ENCODE measurements at places on chromosomes 11 and 22.

DNA sequence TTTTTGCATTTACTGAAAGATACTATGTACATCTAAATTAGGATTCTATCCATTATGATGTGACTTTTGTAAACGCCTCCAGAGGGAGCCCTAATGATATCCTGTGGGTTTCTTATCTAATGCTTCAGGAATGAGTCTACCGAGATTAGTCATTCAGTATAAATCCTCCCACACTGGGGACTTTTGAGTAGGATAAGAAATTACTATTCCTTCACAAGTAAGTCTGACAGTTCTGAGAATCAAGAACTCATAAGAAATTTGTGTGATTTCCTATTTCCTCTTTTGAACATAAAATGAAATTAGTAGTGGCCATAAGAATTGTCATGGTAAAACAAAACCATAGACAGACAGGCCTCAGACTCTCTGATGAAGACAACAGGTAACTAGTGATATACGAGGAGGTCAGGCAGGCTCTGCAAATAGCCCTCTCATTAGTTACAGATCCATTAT, 10.0 kb upstream of the OR5M1 start:
- no peak for DNase-seq

DNA sequence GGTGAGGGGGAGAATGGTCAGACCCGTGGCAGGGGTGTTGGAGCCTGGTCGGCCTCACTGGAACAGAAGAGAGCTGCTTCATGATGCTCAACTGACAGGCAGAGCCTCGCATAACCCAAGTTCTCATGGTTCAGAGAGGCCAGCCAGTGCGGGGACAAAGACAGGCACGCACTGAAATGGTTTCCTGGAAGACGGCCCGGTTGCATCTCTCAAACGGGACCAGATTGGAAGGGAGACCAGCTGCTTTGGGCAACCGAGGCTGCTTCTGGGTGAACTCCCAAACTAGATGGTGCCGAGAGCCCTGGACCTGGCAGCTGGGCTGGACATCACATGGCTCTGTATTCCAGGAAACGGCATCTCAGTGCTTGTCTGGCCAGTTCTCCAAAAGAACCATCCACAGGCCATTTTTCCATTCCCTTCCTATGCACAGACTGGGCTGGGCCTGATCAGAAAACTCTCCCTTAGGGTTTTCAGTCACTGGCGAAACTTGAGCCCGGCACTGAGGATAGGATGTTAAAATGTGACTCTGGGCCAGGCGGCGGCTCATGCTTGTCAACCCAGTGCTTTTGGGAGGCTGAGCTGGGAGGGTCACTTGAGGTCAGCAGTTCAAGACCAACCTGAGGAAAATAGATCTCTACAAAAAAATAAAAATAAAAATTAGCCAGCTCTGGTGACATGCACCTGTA, 80.1 kb upstream of the PRODH start:
- no peak for DNase-seq

GRCh38 chr11:126317756-126318573, 14.1 kb downstream of the DCPS start:
- no peak for DNase-seq

GRCh38 chr22:26949193-26949592, 291.8 kb downstream of the MIAT start:
- no peak for DNase-seq

DNA sequence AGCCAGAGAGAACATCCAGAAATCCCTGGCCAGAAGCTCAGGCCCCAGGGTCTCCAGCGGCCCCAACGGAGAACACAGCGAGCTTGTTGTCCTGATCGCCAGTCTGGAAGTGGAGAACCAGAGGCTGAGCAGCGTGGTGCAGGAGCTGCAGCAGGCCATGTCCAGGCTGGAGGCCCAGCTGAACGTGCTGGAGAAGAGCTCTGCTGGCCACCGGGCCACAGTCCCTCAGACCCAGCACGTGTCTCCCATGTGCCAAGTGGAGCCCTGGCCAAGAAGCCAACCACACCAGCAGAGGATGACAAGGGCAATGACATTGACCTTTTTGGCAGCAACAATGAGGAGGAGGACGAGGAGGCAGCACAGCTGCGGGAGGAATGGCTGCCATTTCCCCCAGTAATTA, 20.6 kb upstream of the SCGB1D1 start:
- no peak for DNase-seq

- DNase-seq = no peak
Observed at GRCh38 chr11:113618360-113618759, 87.7 kb downstream of the TMPRSS5 start.

DNA sequence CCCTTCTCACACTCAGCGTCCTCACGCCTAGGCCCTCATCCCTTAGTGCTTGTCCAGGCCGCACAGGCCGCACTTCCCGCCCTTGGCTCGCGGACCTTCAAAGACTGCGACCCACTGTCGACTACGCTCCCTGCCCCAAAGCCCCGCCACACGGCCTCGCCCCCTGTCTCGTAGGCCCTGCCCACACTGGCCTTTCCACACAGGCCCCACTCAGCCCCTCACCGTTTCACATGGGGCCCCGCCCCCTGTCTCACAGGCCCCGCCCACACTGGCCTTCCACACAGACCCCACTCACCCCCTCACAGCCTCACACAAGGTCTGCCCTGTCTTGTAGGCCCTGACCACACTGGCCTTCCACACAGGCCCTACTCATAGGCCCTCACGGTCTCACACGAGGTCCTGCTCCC, 11.0 kb downstream of the NRXN2 start:
- DNase-seq = no peak

- DNase-seq = peak; percentile 0
Observed at GRCh38 chr11:2582946-2583604, 116.7 kb downstream of the KCNQ1OT1 start.

GRCh38 chr22:41883400-41883799, 31.5 kb downstream of the SHISA8 start:
- no peak for DNase-seq

DNA sequence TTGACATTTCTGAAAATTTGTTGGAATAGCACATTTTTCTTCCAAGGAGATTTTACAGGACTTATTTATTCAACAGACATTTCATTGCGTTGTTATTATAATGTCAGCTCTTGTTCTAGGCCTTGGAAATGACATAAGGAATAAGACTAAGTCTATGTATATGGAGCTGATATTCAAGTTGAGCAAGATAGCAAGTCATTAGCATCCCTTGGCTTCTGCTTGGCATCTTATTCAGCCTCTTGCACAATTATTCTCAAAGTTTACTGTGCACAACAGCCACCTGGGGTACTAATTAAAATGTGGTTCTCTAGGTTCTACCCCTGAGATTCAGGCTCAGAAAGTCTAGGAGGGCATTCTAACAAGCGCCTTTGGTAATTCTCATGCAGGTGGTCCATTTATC, 304.8 kb upstream of the DDI1 start:
- no peak for DNase-seq

DNA sequence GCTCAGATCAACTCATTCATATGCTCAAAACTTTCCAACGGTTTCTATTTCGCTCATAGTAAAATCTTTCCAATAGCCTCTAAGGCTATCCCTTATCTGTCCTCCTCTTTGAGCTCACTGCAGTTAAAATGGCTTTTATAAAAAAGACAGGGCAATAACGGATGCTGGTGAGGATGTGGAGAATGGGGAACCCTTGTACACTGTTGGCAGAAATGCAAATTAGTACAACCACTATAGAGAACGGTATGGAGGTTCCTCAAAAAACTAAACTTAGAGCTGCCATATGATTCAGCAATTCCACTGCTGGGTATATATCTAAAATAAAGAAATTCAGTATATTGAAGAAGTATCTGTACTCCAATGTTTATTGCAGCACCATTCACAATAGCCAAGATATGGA, 345.6 kb downstream of the DLG2 start:
- DNase-seq = no peak

DNA sequence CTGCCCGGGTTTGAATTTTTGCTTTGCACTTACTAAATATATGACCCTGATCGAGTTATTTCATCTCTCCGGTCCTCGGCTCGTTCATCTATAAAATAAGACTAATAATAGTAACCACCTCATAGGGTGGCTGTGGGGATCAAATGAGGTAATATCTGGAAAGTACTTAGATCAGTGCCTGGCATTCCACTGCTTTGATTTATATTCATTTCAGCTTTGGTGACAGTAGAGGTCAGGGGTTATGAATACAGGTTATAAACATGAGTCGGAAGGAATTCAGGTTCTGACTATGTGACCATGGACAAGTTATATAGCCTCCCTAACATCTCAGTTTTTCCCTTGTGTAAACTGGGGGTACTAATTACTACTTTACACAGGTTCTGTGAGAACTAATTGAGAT, 2.9 kb upstream of the TEAD1 start:
- no peak for DNase-seq

GRCh38 chr11:13963169-13963948, 836 bp downstream of the SPON1 start:
- DNase-seq = peak; percentile 30

GRCh38 chr11:44407211-44407996, 97.5 kb upstream of the ALX4 start:
- no peak for DNase-seq

DNA sequence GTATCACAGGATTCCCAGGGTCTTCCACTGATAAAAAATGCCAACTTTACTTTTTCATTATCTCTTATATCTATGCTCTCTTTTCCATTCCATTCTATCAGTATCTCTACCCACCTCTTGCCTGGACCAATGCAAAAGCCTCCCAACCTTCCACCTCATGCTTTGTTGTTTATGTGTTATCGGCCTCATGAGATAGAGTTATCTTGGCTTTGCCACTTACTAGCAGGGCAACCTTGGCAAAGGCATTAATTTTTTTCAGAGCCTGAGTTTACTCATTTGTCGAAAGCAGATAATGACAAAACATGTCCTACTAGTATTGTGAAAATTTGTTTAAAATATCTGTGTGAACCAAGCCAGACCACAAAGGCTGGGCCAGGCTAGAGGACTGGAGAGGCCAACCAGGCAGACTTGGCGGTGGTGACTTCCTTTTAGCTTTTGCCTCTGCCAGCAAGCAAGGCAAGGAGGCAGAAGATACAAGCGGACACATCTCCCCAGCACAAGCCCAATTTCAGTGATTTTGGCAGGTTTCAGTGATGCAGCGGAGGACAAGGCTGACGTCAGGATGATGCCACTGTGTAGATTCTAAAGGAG, 106.9 kb downstream of the ADAMTS15 start:
- no peak for DNase-seq

GRCh38 chr11:1782831-1783724, 19.4 kb upstream of the CTSD start:
- DNase-seq = no peak

DNA sequence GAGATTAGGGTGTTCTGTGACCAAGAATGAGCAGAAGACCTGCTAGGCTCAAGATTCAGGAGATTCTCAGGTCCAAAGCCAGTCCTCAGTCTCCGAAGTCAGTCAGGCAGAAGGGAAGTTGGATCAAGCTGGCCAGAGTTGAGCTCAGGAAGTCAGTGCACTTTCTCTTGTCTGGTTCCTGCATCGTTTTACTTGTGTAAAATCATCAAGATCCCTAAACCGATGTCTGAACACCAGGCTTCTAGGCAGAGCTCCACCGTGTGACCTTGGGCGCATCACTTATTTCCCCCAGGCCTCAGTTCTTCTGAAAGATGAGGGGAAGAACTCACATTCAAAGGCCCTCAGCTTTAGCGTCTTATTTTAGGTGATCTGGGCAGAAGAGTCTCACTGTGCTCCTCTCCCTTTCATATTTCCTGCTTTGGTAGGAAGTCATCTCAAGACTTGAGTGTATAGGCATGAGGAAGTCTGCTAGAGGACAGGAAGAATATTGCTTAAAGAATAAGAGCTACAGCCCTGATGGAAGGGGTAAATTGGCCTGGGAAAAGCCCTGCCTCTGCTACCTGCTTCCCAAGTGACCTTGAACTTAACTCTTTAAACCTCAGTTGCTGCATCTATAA, 20.2 kb downstream of the NF2 start:
- DNase-seq = peak; percentile 4

DNA sequence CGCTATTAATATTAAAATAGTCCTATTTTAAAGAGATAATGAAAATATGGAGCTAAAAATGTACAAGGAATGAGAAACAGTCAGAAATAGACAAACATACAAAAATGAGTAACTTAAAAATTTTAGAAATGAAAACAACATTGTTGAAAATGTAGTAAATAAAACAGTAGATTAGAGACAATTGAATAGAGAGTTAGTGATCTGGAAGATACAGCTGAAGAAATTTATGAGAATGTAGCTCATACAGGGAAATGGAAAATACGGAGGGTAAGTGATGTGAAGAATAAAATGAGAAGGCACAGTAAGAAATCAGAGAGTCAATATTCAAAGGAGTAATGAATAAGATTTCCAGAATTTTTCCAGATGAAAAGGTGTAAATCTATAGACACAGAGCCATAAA, 424.8 kb downstream of the SOX6 start:
- no peak for DNase-seq

DNA sequence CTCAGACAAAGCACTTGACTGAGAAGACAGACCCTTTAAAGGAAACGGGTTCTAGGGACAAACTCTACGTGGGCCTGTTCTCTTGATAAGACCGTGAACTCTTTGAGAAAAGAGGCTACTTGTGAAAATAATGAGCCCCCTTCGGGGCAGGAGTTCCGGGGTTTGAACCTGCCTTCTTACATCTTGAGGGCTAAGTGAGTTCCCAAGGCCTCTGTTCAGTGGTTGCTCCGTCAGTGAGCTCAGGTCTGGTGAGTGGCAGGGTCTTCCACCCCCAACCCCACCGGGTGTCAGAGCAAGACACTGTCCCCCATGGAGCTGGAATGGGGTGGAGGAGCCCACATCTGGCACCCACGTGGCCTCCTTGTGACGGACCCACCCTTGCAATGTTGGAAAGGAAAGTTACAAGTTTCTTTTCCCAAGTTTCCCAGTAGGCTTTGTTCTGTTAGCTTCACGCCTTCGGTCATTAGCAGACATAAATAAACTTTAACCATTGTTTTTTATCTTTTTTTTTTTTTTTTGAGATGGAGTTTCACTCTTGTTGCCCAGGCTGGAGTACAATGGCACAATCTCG, 6.3 kb upstream of the SAMM50 start:
- no peak for DNase-seq

- no peak for DNase-seq
Observed at GRCh38 chr22:49081261-49081666, 746.4 kb downstream of the BRD1 start.

- DNase-seq = no peak
Observed at GRCh38 chr11:121282886-121283502, 9.6 kb upstream of the SC5D start.

- no peak for DNase-seq
Observed at GRCh38 chr11:63490551-63491239, at the start of gene PLAAT5. Gene PLAAT5 (minus strand): TSS chr11:63491167. CDS start chr11:63491034, 133 bp downstream.

- no peak for DNase-seq
Observed at GRCh38 chr11:45152740-45153595, 6.5 kb downstream of the PRDM11 start.

DNA sequence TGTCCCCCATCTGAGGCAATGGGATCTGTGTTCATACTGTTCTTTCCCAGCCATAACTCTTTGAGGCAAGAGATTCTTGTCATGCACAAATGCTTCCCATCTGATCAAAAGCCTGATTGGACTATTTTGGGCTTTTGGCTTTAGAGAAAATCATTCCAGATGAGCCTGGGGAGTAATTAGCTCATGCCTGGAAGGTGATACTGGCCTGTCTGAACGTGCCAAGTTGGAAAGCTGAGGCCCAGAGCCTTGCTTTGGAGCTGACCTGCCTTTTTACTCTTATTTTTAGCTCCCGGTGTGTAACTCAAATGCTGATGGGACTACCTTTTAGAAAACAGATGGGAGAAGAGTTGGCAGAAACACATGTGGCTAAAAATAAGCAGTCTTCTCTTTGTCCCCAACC, 105.0 kb downstream of the DBX1 start:
- DNase-seq = no peak

- no peak for DNase-seq
Observed at GRCh38 chr11:99968336-99968735, 718.8 kb upstream of the ARHGAP42 start.

GRCh38 chr11:35173616-35174566, 34.9 kb downstream of the CD44 start:
- no peak for DNase-seq

Measured in activated effector memory CD4-positive, alpha-beta T cell treated with Interleukin-2 at 50 U/mL for 16 hours (primary cell).